ENCODE measurements at places on chromosomes 7 and 10.
A peak's percentile ranks its signal among the peaks of the same experiment; 100 is the strongest.

DNA sequence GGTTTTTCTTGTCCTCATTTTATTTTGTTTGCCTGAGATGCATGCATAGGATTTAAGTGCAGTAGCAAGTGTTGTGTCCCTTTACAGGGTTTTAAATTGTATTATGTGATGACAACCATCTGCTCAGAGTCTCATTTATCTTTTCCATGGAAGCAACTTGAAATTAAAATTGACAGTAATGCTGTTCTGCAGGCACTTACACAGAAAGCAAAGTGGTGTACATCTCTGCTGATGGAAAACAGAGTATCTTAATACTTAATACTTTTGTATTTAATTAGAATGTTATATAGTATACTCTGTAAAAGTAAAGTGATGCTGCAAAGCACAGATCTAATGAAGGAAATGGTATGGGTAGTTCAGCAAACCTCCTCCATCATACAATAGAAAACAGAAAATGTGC is 482.9 kb downstream of the POM121L12 start:
- no peak for DNase-seq

- DNase-seq: no peak
Observed at GRCh38 chr10:132960631-132961419, 18.5 kb upstream of the CFAP46 start.

DNA sequence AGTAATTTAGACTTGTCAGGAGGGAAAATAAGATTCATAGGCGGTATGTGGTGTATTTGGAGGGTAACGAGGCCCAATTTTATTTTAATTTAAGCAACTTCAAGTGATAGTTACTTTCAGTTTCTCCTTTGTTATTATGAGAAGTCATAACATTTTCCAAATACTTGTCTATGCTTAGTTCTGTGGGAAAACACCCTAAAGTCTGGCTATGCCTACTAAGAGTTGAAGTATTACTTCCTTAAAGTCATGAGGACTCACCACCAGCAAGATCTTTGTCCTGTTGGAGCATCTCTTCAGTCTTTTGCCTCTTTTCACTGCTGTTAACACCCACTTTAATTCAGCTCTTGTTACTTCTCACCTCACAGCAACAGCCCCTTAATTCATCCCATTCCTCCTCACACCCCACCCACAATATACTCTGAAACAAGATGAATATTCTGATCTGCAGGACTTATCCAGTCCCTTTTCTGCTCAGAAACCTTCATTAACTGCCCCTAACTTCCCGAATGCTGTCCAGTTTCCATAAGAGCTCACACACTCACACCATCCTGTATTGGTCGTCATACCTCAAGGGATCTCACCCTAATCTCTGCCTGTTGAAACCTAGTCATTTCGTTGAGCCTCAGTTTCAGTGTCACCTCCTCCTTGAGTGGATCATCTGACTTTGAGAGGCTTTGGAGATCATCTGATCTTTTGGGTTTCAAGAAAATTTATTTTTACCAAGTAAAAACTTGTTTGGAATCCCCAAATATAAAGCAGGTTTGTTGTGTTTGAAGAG is 61.3 kb downstream of the DNAH11 start:
- DNase-seq: no peak

DNA sequence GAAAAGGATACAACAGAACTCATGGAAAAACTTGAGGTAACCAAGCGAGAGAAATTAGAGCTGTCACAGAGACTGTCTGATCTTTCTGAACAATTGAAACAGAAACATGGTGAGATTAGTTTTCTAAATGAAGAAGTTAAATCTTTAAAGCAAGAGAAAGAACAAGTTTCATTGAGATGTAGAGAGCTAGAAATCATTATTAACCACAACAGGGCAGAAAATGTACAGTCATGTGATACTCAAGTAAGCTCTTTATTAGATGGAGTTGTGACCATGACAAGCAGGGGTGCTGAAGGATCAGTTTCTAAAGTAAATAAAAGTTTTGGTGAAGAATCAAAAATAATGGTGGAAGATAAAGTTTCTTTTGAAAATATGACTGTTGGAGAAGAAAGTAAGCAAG is 62.1 kb downstream of the AKAP9 start:
- DNase-seq: no peak

GRCh38 chr10:110348336-110348735 is 43.6 kb upstream of the SMNDC1 start:
- DNase-seq: no peak

- DNase-seq: no peak
Observed at GRCh38 chr10:102268375-102268888, 23.1 kb downstream of the GBF1 start.

DNA sequence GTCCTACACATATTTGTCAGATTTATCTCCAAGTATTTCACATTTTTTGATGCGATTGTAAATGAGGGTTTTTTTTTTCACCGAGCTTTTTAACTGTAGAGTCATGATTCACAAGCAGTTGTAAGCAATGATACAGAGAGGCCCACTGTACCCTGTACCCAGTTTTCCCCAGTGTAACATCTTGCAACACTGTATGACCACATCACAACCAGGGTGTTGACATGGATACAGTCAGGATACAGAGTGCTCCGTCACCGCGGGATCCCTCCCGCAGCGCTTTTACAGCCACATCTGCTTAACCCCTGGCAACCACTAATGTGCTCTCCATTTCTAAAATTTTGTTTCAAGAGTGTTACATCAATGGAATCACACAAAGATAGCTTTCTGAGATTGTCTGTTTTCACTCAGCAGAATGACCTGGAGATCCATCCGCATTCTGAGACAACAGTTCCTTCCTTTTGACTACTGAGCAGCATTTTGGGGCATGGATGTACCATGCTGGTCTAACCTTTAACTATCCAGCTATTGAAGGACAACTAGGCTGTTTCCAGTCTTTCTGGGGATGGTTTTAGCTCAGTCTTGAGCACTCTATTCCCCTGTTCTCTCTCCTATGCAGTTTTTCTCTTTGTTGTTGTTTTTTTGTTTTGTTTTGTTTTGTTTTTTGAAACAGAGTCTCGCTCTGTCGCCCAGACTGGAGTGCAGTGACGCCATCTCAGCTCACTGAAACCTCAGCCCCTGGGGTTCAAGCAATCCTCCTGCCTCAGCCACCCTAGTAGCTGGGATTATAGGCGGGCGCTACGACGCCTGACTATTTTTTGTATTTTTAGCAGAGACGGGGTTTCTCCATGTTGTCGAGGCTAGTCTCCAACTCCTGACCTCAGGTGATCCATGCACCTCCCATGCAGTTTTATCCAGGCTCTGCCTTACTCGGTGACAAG is 25.9 kb downstream of the GPRIN2 start:
- no peak for DNase-seq

- DNase-seq: peak; percentile 79
Observed at GRCh38 chr7:155598810-155599210, 45.7 kb upstream of the RBM33 start.
